ENCODE measurements at places on chromosomes 4 and X. TPM values are rescaled to one million over a fixed set of nuclear protein-coding genes. Genes with fewer than 3 reads are reported as not detected.

The GLRA2 gene
- total RNA-seq: not detected

The PDE5A gene
- total RNA-seq: 1.6 TPM

The MAOA gene
- 203 TPM for total RNA-seq

The BMX gene
- 58.3 TPM for total RNA-seq

The BOD1L1 gene
- total RNA-seq: 14.7 TPM

The USP27X gene
- 4.4 TPM for total RNA-seq

The PLK4 gene
- total RNA-seq: 14.0 TPM

The SLC26A1 gene
- total RNA-seq: 0.13 TPM

The FIP1L1 gene
- 78.2 TPM for total RNA-seq

The STK32B gene
- total RNA-seq: 29.6 TPM

The BCOR gene
- 15.9 TPM for total RNA-seq
